ENCODE measurements at places on chromosomes 4 and X.

DNA sequence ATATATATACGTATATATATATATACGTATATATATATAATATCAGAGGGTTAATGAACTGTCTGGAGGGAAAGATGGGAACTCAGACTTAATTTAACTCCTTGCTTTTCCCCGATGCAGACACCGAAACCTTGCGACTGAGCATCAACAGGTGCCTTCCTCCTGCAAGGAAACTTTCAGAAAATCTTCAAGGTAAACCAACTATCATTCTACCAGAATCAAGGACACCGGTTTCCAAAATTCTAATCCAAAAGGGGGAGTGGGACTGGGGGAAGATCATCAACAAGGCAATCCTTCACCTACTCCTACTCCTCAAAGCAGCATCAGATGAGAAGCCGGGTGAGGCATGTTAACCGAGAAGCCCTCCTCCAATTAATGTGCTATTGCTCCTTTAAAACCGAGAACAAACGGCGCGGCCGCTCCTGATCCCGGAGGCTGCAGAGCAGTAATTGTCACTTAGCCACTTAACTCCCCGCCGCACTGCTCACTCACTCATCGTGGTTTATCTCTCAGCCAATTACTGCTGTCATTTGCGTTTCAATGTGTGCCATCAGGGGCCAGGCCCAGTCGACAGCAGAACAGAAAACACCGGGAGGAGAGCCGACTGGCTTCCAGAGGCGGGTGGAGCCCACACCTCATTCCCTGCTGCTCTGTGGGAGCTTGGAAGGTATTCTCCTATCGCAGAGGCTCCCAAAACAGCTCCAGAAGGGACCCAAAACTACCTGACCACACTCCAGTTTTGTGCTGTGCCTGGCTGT, 61.7 kb downstream of the MAML3 start:
- DNase-seq = no peak

- no peak for DNase-seq
Measured at GRCh38 chr4:19547463-19547862, 704.2 kb upstream of the SLIT2 start.

DNA sequence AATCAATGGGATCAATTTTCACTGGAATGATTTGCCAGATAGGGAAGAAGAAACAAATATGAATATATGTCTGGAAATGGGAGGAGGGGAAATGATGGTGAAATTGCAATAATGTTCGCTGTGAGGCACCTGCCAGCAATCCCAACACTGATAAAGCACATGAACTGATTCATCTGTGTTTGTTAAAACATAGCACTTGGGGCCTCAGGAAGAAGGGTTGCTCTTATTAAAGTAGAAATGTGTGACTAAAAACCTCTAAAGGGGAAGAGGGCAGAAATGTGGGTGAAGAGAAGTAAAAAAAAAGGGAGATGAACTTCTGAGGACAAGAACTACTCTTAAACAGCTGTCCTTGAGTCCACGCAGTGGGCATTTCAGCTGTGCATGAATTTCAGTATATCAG, 101.4 kb downstream of the C4orf51 start:
- DNase-seq = no peak

GRCh38 chr4:151469970-151470369, 61.0 kb downstream of the FHIP1A start:
- DNase-seq = no peak

DNA sequence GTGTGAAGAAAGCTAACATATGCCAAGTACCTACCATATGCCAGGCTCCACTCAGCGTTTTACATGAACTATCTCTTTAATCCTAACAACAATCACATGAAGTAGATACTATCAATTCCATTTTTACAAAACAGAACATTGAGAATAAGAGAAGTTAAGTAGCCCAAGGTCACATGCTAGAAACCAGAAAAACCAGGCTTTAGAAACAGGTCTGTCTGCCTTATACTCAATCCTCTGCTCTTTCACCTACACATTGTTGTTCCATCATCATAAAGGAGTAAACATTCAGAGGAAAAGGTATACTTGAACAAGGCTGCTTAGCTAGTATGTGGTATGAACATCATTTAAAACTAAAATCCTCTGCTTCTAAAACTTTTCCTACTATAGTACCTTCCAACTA, 42.1 kb downstream of the WDFY3 start:
- no peak for DNase-seq

DNA sequence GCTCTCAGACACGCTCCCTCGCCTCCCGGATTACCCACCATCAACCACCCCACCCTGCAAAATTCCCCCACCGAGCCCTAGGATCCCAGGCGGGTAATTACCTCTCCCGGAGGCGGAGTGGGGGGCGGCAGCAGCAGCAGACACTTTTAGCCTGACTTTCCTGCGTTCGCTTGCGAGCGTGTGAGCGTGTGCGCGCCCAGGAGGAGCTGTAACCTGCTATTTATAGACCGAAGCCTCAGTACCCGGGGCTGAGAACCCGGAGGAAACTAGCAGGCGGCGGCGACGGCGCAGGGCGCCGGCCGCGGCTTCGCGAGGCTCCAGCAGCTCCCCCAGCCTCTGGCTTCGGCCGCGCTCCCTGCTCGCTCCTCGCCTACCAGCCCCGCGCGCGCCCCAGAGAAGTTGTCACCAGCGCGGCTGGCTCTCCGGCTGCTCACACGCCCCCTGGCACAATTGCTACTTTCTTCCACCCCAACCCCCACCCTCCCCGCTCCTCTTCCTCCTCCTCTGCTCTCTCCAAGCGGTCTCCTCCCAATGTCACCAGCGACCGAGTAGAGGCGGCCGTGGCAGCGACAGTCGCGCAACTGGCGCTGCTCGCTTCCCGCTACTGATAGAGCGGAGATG, at the start of gene INPP4B:
TSS of gene INPP4B (minus strand) at position 194 of the 621 bp plus-strand sequence.
- no peak for DNase-seq

DNA sequence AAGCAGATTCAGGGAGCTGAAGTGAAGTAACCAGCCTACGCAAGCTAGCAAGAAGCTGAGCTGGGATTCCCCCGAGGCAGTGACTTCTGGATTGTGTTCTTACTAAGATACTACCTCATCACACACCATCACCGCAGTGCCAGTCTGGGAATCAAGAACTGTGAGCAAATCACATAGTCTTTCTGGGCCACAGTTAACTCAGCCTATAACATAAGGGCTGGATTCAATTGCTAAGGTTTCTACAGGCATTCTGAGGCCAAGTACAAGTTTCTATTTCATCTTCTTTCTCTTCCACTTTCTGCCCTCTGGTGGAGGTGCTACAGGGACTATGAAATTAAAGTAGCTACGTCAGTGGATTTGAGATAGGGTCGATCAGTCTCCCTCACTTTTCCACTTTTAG, 1.4 kb upstream of the CORIN start:
- peak; percentile 18 for DNase-seq

- no peak for DNase-seq
Measured at GRCh38 chrX:33183361-33183760, 28.0 kb downstream of the DMD start.

- DNase-seq = no peak
Measured at GRCh38 chrX:15714529-15714928, 23.5 kb upstream of the CA5B start.
